ENCODE measurements at places on chromosomes 7 and 10. TPM values are rescaled to one million over a fixed set of nuclear protein-coding genes. Genes with fewer than 3 reads are reported as not detected.

DNA sequence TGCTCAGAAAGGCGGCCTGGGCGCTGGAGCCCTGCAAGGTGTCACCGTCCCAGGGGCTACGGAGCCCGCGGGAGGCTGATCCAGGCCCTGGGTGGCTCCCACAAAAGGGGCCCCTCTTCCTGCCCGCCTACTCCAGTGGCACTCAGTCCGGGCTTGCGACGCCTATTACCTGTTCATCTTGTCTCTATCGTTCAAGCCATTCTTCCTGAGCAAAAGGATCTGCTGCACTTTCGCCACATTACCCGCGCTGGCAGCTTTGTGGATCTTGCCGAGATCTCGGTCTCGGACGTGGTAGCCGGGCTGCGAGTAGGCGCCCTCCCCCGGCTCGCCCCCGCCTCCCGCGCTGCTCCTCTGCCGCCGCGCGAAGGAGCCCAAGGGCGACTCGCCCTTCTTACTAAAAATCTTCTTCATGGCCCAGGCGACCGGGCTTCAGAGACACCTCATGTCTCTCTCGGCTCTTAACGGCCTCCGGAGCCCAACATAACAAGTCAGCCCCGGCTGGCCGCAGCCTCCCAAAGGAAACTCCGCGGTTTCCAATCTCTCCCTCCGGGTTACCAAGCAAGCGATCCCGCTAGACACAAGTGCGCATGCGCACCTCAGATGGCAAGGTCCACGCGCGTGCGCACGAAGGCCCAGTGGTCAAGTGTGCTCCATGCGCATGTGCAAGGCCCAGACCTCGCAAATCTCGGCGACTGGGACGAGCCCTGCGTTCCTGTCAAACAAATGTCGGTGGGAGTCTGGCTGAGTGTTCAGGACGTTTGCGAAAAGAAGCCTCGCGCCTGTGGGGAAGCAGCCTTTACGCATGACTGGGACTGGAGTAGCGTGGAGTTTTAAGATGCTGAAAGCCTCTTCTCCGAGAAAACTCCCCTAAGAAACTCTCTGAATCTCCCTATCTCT is at the start of gene ANKRD26:
ANKRD26 (minus strand) TSS at position 579 of the 897 bp plus-strand sequence; CDS start at position 411, 168 bp downstream.
- peak; percentile 98 for DNase-seq

DNA sequence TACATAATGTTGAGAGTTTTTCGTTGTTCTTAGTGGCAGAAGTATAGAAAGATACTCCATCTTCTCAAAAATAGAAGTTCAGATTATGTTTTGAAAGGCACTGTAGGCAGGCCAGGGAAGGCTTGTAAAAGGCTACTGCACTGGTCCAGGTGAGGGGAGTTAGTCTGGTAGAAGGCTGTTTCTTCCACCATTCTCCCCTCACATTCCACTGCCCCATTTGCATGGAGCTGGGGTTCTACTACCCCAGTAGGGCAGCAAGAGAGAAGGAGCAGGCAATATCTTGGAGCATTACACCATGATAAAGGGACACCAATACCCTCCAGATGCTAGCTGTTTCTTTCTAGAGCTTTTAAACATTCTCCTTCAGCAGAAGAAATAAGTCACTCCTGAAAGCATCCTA is 16.5 kb upstream of the SGMS1 start:
- DNase-seq: no peak

DNA sequence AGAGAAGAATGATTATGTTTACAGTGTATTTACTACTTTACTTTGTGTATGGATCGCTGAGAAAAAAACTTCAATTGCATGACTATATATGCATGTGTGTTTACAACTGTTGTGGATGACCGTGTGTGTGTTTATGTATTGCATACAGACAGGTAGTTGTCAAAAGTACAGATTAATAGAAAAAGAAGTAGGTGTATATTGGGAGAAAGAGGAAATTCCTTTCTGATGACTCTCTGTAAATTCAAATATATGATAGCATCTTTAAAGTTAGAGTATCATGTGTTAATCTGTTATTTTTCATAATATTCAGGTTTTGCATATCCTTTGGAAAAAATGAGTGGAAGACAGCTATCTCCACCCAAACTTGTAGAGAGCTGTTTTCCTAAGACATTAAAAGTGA is 160.4 kb upstream of the AGR3 start:
- no peak for DNase-seq

GRCh38 chr7:136309407-136309806 is 332.2 kb upstream of the MTPN start:
- DNase-seq: no peak

DNA sequence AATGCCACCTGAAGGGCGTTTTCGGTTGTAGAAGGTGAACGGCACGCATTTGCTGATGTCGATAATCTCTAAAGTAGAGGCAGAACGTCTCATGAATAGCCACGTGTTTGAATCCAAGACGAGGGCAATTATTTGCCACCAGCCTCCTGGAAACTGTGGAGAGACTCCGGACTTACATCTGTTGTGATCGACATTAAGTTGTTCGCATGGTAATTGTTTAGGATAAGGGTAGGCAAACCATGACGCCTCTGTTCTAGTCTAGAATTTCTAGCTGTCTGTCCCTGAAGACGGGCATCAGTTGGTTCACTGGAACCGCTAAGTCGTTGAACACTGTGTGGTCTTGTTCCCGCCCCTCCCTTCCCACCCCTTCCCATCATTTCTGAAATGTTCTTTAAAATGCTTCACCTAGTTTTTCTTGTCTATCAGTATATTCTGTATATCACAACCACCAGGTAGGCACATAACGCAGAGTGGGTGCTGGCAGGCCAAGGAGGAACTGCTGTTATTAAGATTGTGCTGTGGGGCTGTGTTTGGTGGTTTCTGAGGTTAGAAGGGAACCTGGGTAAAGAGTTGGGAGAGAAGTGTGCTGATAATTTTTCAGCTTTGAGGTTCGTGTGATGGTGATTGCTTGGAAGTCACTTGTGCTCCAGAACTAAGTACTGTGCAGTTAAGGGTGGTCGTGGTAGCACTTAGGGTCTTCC is 1.2 kb downstream of the UBE3C start:
- no peak for DNase-seq

DNA sequence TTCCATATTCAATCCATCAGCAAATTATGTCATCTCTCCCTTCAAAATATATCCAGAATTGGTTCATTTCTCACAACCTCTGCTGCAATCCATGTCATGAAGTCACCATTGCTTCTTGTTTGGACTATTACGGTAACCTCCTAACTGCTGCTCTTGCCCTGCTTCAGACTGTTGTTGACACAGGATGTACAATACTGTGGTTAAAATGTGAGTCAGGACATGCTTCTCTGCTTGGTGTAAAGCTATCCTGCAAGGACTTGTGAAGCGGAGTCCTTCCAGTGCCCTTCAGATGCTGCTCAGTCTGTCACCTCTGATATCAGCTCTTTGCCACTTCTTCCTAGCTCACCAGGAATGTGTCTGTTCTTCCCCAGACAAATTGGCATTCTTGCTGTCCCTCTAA is 10.4 kb upstream of the NXPH1 start:
- DNase-seq: no peak

DNA sequence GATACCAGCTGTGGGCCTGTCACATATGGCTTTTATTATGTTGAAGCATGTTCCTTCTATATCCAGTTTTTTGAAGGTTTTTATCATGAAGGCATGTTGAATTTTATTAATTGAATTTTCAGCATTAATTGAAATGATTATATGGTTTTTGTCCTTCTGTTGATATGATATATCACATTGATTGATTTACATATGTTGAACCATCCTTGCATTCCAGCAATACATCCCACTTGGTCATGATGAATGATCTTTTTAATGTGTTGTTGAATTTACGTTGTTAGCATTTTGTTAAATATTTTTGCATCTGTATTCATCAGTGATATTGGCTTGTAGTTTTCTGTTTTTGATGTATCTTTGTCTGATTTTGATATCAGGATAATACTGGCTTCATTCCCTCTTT is 21.2 kb downstream of the PRSS37 start:
- no peak for DNase-seq

- DNase-seq: no peak
These were observed 29.8 kb downstream of the SNX10 start for GRCh38 chr7:26321435-26321834.

DNA sequence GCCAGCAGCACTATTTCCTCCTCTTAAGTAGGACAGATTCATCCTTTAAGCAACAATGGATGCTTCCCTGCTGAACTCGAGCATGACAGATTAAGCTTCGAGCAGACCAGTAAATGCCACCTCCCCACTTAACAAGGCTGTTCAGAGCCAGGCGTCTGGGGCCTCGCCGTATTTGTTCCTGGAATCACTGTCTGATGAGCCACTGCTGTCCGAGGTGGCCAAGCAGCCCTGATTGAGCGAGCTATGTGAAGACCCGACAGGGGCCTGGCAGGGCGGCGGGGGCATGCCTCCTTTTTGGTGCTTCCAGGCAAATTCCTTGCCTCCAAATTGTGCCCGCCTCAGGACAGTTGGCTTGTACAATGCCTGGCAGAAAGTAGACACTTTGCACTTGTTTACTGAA is 862.6 kb downstream of the NRG3 start:
- no peak for DNase-seq

GRCh38 chr10:92304061-92304460 is 13.1 kb downstream of the MARCHF5 start:
- no peak for DNase-seq

DNA sequence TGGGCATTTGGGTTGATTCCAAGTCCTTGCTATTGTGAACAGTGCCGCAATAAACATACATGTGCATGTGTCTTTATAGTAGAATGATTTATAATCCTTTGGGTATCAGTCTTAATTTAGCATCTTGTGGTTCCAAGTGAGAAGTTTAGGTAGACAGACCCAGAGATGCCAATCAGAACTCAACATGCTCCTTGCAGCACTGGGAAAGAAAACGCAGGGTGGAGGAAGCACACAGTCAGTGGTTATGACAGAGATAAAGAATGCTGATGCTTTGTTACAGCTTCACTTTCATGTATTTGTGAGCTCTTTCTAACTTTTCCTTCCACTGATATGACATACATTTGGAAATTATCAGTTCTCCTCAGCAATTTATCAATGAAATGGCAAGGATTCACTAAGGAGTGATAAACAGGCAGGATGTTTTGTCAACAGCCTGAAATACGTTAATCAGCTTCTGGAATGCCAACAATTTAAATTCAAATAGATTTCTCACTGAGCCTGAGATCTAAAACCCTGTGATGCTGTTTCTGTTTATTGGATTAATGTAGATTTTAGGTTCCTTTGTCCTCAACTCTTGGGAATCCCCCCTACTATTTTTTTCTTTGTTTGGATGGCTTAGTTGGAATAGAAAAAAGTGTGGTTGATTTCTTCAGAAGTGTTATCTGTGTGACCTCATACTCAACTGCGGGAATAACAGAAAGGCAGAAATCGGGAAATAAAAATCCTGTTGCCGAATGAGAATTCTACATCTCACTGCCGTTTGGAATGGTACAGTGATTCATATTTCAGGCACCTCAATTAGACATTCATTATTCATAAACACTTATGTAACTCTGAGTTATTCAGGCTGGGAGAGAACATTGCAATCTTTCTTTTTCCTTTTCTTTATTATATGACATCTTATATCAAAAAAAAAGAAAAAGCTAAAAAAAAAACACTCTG is 675.0 kb downstream of the CNTNAP2 start:
- DNase-seq: no peak

GRCh38 chr7:31052841-31053601 is 913 bp downstream of the ADCYAP1R1 start:
- DNase-seq: no peak

GRCh38 chr10:105073999-105074398 is 432.9 kb downstream of the SORCS3 start:
- no peak for DNase-seq

DNA sequence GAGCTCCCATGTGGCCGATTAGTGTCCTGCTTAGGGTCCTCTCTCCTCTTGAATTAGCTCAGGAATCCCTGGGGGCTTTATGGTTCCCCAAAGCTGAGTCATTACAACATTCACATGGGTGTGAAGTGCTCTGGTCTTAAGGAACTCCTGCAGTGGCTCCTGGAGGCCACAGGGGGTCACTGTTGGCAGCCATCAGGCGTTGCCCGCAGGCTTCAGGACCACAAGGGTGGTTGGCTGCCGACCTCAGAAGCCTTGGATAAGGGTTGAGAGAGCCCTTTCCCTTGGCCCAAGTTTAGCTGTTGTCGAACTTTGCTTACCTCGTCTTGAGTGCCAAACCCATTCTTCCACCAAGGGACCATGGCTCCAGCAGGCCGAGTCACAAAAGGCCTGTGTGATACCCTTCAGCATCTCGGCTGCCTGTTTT is 61.7 kb downstream of the SH2D4B start:
- peak; percentile 81 for DNase-seq

GRCh38 chr7:113141803-113142202 is 23.4 kb upstream of the SMIM30 start:
- DNase-seq: no peak

GRCh38 chr10:30432622-30433305 is 1.2 kb upstream of the MAP3K8 start:
- DNase-seq: no peak

DNA sequence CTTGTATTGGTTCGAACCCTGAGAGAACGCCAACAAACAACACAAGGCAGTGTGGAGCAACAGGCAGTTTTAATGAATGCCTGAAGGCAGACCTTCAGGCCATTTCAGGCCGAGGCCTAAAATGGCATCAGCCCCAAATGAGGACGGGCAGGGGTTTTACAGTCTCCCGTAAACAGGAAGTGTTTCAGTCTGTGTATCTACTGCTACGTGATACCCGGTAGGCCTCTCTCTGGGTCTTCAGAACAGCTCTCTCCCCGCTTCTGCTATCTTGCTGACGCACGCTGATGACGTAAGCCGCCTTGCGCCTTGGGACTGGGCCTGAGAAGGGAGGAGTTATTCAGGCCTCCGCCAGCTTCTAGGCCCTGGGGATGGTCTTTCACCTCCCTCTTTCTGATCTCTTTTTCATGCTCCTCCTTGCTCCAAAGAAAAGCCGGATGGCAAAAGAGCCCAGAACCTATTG is 67.7 kb downstream of the ST8SIA6 start:
- DNase-seq: no peak

GRCh38 chr10:61921143-61921542 is 19.6 kb downstream of the ARID5B start:
- no peak for DNase-seq

DNA sequence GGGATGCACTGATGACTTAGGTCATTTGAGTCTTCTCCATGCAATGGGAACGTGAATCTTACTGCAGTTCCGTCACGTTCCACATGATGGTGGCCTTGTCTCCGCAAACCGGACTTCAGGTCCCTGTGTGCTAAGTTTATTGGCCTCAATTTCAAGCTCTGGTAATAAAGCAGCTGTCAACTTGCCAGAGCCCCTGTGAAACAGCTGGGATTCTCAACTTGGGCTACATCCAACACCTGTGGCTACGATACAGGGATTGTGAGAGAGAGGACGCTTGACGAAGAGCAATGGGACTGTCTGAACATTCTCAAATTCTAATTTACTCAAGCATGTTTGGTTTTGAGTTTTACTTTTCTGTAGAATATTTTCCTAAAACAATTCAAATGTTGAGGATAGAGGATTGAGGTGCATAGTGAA is 174.2 kb downstream of the PTN start:
- no peak for DNase-seq

- DNase-seq: no peak
These were observed 200.6 kb downstream of the GLRX3 start for GRCh38 chr10:130336617-130337304.

DNA sequence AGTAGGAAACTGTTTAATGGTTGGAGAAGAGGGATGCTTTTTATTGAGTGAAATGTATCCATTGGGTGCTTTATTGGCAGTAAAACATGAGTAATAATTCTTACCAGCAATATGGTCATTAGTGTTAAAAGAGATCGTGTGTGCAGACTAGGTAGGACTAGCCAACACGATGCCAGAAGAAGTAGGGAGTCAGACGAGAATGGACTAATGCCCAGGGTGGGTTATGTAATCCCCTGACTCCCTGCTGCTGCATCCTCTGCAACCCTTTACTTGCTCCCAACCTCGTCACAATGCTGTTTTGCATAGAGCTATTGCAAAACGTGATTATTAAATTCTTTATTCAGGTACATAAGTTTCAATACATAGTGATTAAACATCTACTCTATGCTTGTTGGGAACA is 1213.7 kb downstream of the GATA3 start:
- DNase-seq: no peak

Gene NEURL1
- total RNA-seq: 0.54 TPM

Gene TPST1
- 4.8 TPM for total RNA-seq
